ENCODE measurements at places on chromosomes 6 and 20.

GRCh38 chr20:45300961-45301360 lies 5.7 kb upstream of the RBPJL start:
- no peak for DNase-seq

- no peak for DNase-seq
Observed at GRCh38 chr6:79170959-79171358, 63.5 kb downstream of the HMGN3 start.

GRCh38 chr20:33791959-33792597 lies 19.1 kb upstream of the CHMP4B start:
- DNase-seq, result no peak

DNA sequence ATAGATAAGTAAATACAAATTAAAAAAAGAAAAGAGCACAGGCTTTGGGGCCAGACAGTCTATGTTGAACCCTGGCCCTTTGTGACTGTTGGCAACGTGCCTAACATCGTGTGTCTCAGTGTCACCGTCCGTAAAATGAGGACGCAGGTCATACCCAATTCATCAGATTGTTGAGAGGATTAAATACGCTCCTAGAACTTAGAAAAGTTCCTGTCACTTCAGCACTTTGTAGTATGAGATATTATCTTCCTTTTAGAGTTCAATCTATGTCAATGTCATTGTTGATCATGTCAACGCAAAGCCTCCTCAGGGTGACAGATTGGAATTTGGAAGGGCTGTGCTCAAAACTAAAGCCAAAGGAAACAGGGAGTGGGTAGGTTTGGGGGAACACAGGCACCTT lies 21.7 kb downstream of the SERPINB1 start:
- DNase-seq, result no peak

- DNase-seq, result no peak
Observed at GRCh38 chr6:135087803-135088202, 33.2 kb upstream of the HBS1L start.

DNA sequence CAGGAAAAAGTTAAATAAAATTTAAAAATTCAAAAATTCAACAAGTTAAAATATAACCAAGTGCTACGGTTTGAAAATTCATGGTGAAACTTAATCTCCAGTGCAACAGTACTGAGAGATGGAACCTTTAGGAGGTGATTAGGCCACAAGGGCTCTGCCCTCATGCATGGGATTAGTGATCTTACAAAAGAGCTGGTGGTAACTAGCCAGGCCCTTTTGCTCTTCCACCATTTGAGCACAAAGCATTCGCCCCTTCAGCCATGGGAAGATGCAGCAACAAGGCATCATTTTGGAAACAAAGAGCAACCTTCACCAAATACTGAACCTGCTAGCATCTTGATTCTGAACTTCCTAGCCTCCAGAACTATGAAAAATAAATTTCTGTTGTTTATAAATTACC lies 80.9 kb downstream of the RNGTT start:
- DNase-seq, result no peak

GRCh38 chr6:12535586-12536314 lies 180.8 kb upstream of the PHACTR1 start:
- no peak for DNase-seq

- DNase-seq, result no peak
Observed at GRCh38 chr6:110467566-110468140, 8.8 kb downstream of the SLC22A16 start.

All from NCI-H1092 (cell line).